ENCODE measurements at places on chromosomes 7 and 10.

DNA sequence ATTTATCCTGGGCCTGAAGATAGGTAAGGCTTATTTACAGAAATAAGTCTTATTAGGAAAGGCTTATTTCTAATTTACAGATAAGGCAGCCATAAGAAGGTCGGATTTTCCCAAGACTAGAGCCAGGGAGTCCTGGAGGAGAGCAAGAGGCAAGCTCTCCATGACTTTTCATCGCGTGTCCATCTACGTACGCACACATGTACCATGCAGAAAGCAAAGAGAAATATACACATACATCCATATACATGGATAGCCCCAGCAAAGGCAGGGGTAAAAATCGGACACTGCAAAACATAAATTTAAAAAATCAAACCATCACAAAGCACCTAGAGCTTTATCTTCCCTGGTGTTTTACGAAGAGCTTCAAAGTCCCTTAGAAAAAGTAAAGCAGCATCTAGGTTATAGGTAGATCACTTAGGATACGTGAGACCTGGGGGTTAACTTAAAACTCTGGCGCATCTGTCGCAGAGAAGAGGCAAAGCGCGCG lies 25.8 kb upstream of the ZRANB1 start:
- no peak for DNase-seq

DNA sequence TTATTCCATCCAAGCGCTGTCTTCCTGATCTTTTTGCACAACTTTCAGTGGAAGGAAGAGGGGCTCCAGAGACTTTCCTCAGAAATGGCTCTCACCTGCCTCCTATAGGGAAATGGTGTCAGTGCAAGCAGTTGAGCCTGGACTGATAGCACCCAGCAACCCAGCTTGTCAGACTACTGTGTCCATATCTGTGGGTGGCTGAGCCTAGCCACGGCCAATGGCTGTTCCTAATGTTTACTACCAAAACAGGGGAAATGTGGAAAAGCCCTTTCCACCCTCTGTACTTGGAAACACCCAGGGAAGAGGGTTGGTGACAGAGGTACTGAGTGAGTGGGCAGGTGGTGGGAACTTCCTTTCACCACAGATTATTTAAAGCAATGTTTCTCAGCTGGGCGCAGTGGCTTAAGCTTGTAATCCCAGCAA lies 4.3 kb upstream of the YKT6 start:
- no peak for DNase-seq

GRCh38 chr10:69578508-69578991 lies 5.3 kb upstream of the NEUROG3 start:
- DNase-seq = no peak

DNA sequence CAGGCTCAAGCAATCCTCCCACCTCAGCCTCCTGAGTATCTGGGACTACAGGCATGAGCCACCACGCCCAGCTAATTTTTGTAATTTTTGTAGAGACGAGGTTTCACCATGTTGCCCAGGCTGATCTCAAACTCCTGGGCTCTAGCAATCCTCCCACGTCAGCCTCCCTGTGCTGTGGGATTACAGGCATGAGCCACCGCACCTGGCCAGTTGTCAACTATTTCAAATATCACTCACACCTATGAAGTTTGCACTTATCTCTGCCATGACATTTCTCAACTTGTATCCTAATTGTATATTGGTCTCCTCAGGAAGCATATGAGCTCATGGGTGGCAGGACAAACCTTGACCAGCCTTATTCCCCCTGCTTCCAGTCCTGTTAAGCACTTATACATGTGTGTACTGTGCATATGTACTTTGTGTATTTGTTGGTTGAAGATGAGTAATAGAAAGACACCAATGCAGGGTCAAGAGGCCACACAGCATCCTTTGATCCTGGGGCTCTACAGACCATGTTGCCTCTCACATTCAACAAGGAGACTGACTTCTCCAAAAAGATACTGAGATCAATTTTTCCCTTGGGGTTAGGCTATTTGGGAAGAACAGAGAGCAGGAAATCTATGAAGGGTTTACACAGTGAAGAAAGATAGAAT lies 82.2 kb downstream of the SLC16A9 start:
- DNase-seq = no peak

- no peak for DNase-seq
Measured at GRCh38 chr10:109982123-109982522, 25.7 kb upstream of the ADD3 start.

DNA sequence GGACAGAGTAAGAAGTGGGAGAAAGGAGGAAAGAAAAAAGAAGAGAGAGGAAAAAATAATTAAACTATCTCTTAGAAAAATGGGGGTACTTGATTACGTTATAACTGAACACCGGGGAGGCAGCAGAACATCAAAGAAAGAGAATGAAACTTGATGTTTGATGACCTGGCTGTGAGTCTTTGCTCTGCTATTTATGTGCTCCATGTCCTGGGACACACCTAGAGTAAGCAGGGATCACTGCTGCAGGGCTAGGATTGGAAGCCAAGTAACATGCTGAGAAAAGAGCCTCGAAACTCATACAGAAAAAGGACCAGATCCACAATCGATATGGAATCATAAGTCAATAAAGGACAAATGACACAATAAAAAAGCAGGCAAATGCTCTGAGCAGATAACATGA lies 56.7 kb upstream of the COL13A1 start:
- no peak for DNase-seq

- no peak for DNase-seq
Measured at GRCh38 chr7:91554883-91555282, 290.6 kb downstream of the FZD1 start.

GRCh38 chr10:114537736-114538135 lies 120.3 kb downstream of the ABLIM1 start:
- no peak for DNase-seq

DNA sequence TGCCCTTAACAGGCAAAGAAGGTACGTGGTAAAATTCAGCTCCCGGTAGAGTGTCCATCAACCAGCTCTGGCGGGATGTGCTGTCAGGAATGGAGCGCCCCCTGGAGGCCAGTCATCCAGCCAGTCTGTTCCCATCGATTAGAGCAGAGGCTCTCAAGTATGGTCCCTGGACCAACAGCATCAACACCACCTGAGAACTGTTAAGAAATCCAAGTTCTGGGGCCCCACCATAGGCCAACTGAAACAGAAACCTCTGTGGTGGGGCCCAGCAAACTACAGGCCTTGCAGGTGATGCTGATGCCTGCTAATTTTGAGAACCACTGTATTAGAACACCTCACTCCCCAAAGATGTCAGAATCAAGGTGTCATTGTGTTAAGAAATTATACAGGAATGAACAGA lies 109.2 kb downstream of the DPY19L1 start:
- DNase-seq = no peak

- DNase-seq = no peak
Measured at GRCh38 chr7:70631718-70632117, 500.2 kb upstream of the GALNT17 start.

- no peak for DNase-seq
Measured at GRCh38 chr7:147607157-147607800, 983.3 kb upstream of the C7orf33 start.

- no peak for DNase-seq
Measured at GRCh38 chr10:8389630-8390029, 335.1 kb downstream of the GATA3 start.

GRCh38 chr10:73478636-73479035 lies 17.2 kb downstream of the PPP3CB start:
- no peak for DNase-seq

- no peak for DNase-seq
Measured at GRCh38 chr7:119945822-119946221, 327.2 kb upstream of the KCND2 start.

DNA sequence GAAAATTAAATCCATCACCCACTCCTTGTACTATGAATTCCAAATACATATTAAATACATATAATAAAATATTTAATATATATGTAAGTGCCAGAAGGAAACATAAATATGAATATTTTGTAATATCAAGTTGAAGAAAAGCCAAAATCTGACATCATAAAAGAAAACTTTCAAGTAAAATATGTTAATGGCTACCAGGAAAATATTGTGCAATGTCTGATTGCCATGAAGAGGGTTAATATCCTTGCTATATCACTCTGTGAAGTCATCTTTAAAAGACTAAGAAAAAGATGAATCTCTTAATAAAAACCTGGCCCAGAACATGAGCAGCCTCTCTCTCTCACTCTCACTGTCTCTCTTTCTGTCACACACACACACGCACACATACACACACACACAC lies 130.2 kb downstream of the EGFR start:
- DNase-seq = no peak

DNA sequence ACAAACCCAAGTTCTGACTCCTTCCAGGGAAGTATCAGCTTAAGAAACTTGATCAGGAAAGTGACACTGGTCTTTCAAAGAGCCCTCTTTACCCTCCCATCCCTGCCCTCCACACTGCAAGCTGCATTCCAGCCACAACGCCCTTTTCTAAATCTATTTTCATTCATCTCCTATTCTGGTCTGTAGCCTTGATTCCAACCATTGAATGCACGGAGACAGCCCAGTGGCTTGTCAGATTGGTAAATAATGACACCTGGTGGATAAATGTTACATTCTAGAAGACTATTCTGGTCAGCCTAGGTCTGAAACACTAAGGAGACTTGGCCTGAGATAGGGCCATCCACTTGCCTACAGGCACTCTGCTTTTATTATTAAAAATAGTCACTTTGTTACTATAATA lies 20.9 kb downstream of the MORN4 start:
- no peak for DNase-seq

GRCh38 chr10:101287183-101287996 lies 58.1 kb upstream of the LBX1 start:
- DNase-seq = no peak

All from activated naive CD8-positive, alpha-beta T cell treated with anti-CD3 and anti-CD28 coated beads, Interleukin-2, amount 50 U/mL, for 16 hours (primary cell).